ENCODE measurements at places on chromosomes 4 and X. TPM values are rescaled to one million over a fixed set of nuclear protein-coding genes. Genes with fewer than 3 reads are reported as not detected.

Gene FAM9B
- total RNA-seq: not detected

Gene CFAP99
- total RNA-seq: not detected

Gene HTN3
- not detected for total RNA-seq

Gene DRD5
- not detected for total RNA-seq

Gene CCKAR
- not detected for total RNA-seq

Gene ZNF630
- total RNA-seq: 2.3 TPM

Gene PFKFB1
- total RNA-seq: not detected

Gene ZNF827
- total RNA-seq: 4.1 TPM

Gene C4orf50
- total RNA-seq: not detected

Gene PPEF2
- total RNA-seq: not detected

Gene ARHGAP4
- total RNA-seq: 26.5 TPM

Gene ADGRG2
- total RNA-seq: not detected

Gene DKK2
- total RNA-seq: 8.3 TPM

Gene PAGE4
- not detected for total RNA-seq

Gene MTTP
- total RNA-seq: not detected

Gene CTAG1A
- total RNA-seq: not detected

Gene S100G
- total RNA-seq: not detected

Gene NR3C2
- total RNA-seq: 7.6 TPM

Gene SLC6A14
- total RNA-seq: not detected

Gene SSX4
- not detected for total RNA-seq

Gene NLGN4X
- total RNA-seq: not detected

Gene YY2
- 1.1 TPM for total RNA-seq
